ENCODE measurements at places on chromosomes 6 and 20.

GRCh38 chr6:18213439-18213838 lies 50.9 kb downstream of the DEK start:
- no peak for DNase-seq

GRCh38 chr20:37773291-37773826 lies 79.5 kb downstream of the CTNNBL1 start:
- no peak for DNase-seq

GRCh38 chr6:68139130-68139529 lies 496.0 kb upstream of the ADGRB3 start:
- no peak for DNase-seq

DNA sequence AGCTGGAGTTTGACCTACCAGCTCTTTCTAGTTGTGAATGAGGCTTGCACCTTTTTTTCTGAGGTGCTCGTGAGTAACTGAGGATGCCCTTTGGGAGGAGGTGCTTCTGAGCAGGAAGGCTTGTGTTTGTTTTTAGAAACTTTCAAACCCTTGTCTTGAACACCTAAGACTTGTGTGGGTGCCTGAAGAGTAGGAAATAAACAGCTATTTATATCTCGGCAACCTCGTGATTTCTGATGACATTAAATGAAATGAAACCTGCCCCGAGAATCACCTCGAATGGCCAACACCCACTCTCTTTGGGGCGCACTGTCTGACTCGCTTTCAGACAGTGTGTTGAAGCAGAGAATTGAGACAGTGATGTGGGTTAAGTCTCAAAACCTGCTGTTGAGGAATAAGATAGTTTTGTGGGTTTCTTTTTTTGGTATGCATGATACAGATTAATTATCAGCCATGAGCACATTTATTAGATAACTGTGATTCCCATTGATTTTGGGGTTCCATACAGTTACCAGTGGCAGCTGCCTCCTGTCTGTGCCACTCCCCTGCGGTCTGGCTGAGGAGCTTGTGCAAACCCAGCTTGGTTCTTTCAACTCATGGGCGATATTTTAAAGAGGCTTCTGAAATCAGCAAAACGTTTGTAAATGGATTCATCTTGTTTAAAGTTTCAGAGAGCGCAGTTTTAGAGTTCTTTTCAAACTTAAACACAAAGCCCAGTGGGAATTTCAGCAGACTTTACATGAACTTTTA lies 8.4 kb downstream of the IRF4 start:
- no peak for DNase-seq

DNA sequence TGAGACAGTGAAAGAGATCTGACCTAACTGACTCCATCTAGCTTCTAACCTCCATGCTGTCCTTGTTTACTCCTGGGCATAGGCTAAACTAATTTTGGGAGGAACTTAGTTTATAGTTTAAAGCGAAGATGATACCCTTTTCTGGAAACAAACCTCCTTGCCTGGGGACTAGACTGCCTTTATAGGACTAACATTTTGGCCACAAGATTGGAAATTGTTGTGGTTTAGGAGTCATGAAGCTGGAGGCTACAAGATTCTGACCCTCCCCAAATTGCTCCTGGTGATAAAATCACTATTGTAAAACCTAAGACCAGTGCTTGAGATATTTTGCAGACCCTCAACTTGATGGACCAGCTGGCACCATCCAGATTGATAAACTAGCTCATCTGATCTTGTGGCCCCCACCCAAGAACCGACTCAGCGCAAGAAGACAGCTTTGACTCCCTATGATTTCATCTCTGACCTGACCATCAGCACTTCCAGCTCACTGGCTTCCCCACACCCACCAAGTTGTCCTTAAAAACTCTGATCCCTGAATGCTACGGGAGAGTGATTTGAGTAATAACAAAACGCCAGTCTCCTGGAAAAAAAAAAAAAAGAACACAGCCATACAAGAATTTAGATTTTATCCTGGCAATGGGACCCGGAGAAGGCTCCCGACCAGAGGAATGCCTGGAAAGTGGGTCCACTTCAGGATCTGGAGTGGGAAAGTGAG lies 63.0 kb downstream of the ABHD12 start:
- DNase-seq: no peak

DNA sequence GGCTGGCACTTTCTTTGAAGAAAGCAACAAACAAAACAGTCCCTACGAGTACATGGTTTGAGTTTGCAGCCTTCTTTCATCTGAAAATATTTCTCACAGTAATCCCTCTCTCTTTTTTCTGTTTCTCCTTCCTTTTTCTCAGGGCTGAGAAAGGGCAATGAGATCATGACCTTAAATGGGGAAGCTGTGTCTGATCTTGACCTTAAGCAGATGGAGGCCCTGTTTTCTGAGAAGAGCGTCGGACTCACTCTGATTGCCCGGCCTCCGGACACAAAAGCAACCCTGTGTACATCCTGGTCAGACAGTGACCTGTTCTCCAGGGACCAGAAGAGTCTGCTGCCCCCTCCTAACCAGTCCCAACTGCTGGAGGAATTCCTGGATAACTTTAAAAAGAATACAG lies 80.7 kb upstream of the CLDN20 start:
- no peak for DNase-seq

DNA sequence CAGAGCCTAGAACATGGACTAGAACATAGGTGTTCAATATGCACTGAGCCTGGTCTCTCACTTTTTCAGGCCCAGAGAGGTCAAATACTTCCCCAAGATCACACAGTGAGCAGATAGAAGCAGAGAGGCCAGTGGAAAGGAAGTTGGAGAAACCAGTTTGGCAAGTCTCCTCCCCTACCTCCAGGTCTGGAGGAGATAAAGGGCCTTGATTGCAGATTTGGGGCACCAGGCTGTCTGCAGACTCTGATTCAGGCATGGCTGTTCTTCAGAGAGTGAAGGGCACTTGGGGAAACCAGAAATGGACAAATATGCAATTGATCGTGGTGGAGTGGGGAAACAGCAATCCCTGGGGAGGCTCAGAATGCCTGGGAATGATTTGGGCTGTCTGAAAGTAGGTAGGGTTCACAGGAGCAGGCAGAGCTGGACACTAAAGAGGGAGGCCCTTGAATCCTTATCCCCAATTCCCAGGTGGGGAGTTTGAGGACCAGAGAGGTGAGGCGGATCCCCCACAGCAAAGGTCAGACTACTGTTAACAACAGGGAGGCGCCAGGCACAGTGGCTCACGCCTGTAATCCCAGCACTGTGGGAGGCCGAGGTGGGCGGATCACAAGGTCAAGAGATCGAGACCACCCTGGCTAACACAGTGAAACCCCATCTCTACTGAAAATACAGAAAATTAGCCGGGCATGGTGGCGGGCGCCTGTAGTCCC lies 2.3 kb downstream of the PEDS1 start:
- no peak for DNase-seq

DNA sequence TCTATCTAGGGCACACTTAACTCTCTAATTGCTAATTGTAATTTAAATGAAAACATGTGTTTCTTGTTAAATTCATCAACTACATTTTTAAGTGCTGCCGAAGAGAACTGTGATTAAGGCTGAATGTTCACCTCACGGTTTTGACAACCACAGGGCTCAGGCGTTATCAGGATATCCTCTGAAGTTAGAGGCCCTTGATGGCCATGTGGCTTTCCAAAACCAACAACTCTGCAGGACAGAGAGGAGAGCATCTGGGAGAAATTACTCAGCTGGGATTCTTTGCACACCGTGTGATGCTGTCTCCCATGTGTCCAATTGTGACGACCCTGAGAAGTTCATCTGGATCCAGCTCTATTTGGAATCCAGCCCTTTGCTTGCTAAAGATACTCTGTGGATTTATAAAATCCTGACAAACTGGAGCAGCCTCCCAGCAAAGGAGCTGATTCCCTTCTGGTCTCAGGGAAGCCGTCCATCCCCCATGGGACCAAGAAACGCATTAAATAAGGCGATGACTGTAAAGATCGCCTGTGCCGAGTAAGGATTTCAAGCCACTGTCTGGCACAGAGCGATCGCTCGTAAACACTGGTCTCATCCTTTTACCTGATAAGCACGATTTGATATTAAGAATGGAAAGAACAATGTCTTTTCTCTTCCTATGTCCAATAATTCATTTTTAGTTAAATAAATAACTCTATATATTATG lies 401.1 kb downstream of the CD83 start:
- no peak for DNase-seq

DNA sequence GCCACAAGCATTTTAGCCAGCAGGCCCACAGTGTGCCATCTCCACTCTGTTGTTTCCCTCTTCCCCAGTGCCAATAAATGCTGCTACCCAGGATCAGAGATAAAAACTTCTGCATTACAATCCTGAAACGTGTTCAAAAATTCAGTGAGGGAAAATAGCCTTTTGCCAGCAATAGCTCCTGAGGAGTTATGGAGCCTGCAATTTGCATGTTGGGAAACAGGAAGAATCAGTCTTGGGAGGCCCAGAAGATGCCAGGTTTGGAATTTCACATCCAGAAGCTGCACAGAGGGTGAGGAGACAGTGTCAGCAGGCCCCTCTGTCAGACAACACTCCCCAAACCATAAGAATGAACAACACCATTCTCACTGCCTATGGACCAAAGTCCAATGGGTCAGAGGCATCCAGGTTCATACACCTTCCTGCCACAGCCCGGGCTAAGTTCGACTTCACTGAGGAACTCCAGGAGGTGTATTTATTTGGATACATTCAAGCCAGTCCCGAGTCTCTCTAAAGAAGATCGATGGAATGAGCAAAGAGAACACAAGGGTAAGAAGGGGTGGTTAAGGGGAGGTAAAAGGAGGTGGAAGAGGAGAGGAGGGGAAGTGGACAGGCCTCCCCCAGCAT lies 20.8 kb downstream of the RRBP1 start:
- no peak for DNase-seq

- peak; percentile 56 for DNase-seq
Measured at GRCh38 chr6:501891-502601, 110.5 kb downstream of the IRF4 start.

GRCh38 chr6:140579918-140580317 lies 1205.5 kb upstream of the CITED2 start:
- DNase-seq: no peak

GRCh38 chr6:116046737-116047136 lies 14.0 kb downstream of the FRK start:
- DNase-seq: no peak

DNA sequence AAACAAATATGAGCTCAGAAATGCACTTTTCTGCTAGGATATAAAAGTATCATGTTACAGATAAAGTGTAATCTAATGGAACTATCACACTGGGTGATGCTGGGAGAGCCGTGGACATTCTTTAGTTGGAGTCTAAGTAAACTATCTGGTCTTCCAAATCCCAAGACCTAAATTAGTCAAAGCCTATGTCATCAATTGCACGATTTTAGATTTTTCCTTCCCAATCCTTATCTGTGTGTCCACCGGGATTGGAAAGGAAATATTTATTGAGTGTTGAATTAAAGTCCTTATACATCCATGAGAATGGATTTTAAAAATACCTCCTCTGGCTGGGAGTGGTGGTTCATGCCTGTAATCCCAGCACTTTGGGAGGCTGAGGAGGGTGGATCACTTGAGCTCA lies 19.6 kb upstream of the MRAP2 start:
- DNase-seq: no peak

DNA sequence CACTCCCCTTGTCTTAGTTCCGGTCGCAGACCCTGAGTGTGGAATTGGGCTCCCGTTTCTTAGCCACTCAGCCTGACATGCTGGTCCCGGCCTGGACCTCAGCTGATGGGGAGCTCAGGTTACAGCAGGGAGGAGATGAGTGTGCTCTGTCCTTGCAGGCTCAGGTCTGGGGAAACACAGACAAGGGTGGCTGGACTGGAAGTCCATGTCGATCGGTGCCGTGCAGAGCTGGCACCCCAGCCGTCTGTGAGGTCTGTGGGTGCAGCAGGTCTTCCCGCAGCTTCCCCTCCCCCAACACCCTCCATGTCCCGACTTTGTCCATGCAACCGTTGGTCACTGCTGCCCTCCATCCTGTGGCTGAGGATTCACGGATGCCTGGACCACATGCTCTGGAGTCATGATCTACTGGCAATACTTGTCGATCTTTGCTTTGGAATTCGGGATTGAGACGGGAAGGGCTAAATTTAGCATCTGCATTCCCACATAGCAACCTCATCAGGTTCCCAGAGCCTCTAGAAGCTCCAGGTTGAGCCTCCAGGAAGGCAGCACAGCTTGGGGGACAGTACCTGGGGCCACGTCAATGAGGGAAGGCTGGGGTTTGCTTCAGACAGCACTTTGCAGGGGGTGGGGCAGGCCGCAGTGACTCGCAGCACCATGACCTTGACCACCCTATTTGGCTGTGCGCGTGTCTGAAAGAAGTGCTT lies 118.8 kb downstream of the PSMB1 start:
- no peak for DNase-seq

GRCh38 chr6:3714111-3714510 lies 37.4 kb downstream of the PXDC1 start:
- no peak for DNase-seq

DNA sequence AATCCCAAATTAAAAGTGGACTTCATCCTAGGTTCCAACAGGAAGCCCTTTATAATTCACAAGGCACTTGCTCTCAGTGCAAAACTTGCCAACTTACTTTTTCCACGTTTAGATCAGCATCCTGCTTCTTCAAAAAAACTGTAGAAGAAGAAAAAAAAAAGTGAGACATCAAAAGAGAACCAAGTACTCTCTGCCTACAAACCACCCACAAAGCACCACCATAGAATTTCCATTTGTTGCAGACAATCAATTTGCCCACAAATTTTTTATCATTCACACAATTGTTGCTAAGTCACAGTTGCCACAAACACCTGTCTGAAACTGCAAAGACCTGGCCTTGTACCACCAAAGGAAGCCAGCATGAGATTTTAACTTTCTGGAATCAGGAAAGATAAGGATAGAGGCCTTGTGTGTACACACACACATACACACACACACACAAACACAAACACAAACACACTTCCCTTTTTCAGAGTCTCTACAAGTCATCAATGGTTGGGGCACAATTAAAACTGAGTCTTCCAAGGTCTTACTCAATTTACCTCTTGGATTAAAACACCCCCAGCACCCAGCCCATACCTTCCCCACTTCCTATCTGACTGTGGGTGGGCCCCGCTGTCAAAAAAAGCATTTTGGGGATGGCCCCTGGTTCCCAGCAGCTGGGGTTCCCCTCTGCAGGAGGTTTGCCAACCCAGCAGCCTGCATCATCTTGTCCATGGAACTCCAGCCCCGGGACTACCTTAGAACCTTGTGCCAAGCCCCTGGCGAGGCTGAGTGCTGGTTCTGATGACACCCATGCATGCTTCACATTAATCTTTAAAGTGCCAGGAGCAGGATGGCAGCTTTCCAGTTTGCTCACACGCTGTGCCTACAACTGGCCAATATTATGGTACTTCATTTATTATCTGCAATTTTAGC lies 26.5 kb downstream of the FYN start:
- no peak for DNase-seq

GRCh38 chr6:119207971-119208725 lies 129.7 kb upstream of the FAM184A start:
- DNase-seq: no peak

DNA sequence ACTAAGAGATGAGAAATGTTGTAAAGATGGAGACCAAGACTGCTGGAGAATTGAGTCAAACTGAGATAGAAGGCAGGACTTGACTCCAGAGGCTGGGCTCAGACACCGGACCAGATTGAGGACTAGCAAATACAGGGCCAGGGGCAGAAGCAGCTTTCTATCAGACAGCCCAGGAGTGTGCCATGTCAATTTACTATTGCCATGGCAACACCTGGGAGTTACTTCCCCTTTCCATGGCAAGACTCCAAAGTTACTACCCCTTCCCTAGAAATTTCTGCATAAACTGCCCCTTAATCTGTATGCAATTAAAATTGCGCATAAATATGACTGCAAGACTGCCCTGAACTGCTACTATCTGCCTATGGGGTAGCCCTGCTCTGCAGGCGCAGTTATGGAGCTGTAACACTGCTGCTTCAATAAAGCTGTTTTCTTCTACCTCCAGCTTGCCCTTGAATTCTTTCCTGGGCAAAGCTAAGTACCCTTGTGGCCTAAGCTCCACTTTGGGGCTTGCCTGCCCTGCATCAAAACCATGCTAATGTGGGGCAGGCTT lies 90.1 kb upstream of the EDN1 start:
- DNase-seq: no peak
